Activated CD4-positive, alpha-beta T cell treated with anti-CD3 and anti-CD28 coated beads, Interleukin-2, amount 10 ng/mL, durations not matched to agents 24 days and 14 days (primary cell): ENCODE measurements at places on chromosomes 4 and X. TPM values are rescaled to one million over a fixed set of nuclear protein-coding genes. Genes with fewer than 3 reads are reported as not detected.

SLC6A14 gene
- total RNA-seq, result not detected in 2 replicates

KANTR gene
- 7.8 and 10.0 TPM in 2 replicates for total RNA-seq

HPGD gene
- total RNA-seq, result 1.1 and 1.4 TPM in 2 replicates

XPNPEP2 gene
- 0.24 and 0.28 TPM in 2 replicates for total RNA-seq

BMPR1B gene
- not detected in 2 replicates for total RNA-seq

CT45A10 gene
- not detected in 2 replicates for total RNA-seq

SH2D1A gene
- total RNA-seq, result 51.7 and 53.9 TPM in 2 replicates

PAK3 gene
- total RNA-seq, result 0.07 and 0.30 TPM in 2 replicates

MAGEA10 gene
- not detected in 2 replicates for total RNA-seq

IL1RAPL1 gene
- not detected in 2 replicates for total RNA-seq

TEX13B gene
- not detected in 2 replicates for total RNA-seq

CYTL1 gene
- not detected in 2 replicates for total RNA-seq

ARMCX1 gene
- total RNA-seq, result 0.14 and 0.17 TPM in 2 replicates

ARL9 gene
- 0.07 TPM in 1 of 2 replicates, not detected in the other for total RNA-seq

NAP1L2 gene
- total RNA-seq, result 1.9 and 2.1 TPM in 2 replicates

ASB12 gene
- not detected in 2 replicates for total RNA-seq

KLF8 gene
- 5.2 and 5.9 TPM in 2 replicates for total RNA-seq

RHOXF2 gene
- total RNA-seq, result not detected in 2 replicates

MAGEA9B gene
- total RNA-seq, result not detected in 2 replicates

ALPK1 gene
- total RNA-seq, result 8.8 and 9.1 TPM in 2 replicates

CTAG1B gene
- not detected in 2 replicates for total RNA-seq

CTAG2 gene
- not detected in 2 replicates for total RNA-seq

TLR1 gene
- total RNA-seq, result 0.85 and 2.6 TPM in 2 replicates

SPANXN4 gene
- not detected in 2 replicates for total RNA-seq

MAGEA12 gene
- not detected in 2 replicates for total RNA-seq

PASD1 gene
- total RNA-seq, result not detected in 2 replicates

XK gene
- total RNA-seq, result 0.14 and 0.17 TPM in 2 replicates

STOX2 gene
- not detected in 2 replicates for total RNA-seq

MAGED2 gene
- total RNA-seq, result 25.2 and 26.4 TPM in 2 replicates

ATP7A gene
- 7.6 and 8.1 TPM in 2 replicates for total RNA-seq

BGN gene
- total RNA-seq, result not detected in 2 replicates

CLDN2 gene
- total RNA-seq, result not detected in 2 replicates

HELT gene
- not detected in 2 replicates for total RNA-seq

NCAPG gene
- 46.3 and 53.4 TPM in 2 replicates for total RNA-seq

PTCHD1 gene
- not detected in 2 replicates for total RNA-seq

MID1 gene
- 0.14 TPM in 1 of 2 replicates, not detected in the other for total RNA-seq

CLTRN gene
- 0.16 and 0.33 TPM in 2 replicates for total RNA-seq
